ENCODE measurements at places on chromosomes 7 and 10. TPM values are rescaled to one million over a fixed set of nuclear protein-coding genes. Genes with fewer than 3 reads are reported as not detected.
A peak's percentile ranks its signal among the peaks of the same experiment; 100 is the strongest.

The LRIT1 gene
- total RNA-seq, result not detected

- no peak for DNase-seq
- H3K4me1 ChIP-seq, result peaks cover 97% of the 10 kb centered on the region
- H3K4me3 ChIP-seq, result peak overlapping the region; percentile 16
Measured at GRCh38 chr7:1454542-1454941, 4.7 kb downstream of the MICALL2 start.

DNA sequence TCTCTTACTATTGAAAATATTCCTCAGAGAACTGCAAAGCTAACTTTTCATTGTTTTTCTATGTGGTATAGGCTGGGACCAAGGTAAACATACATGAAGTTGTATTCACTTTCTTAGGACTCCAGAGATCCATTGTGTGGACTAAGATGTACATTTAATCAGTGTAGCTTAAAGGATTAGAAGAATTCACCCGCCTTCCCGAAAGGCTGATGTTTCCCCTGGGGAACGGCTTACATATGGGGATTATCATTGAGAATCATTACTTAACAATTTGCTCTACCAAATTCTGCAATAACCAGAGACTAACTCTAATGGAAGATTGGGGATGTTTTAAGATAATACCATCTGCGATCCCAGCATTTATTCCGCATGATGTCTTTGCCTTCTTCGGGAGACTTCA lies 257.1 kb upstream of the KIAA1217 start:
- H3K4me3 ChIP-seq, result no peak overlapping the region
- H3K27me3 ChIP-seq, result no peaks in the 10 kb centered on the region
- no peak overlapping the region for H3K27ac ChIP-seq
- no peaks in the 10 kb centered on the region for H3K36me3 ChIP-seq
- DNase-seq, result no peak

DNA sequence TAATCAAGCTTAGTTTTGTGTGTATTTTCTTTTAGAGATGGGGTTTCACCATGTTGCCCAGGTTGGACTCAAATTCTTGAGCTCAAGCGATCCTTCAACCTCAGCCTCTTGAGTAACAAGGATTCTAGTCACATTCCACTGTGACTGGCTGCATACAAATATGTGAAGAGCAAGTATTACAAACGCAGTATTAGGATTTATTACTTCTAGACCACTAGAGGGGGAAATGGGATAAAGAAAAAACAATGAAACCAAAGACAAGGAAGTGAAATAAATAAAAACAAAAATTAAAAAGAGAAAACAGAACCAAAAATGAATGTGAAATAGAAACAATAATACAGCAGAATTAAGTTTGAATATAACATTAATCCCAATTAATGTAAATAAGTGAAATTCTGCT lies 308.7 kb downstream of the ANKRD30A start:
- H3K27me3 ChIP-seq, result no peaks in the 10 kb centered on the region
- H3K27ac ChIP-seq, result no peak overlapping the region
- H3K36me3 ChIP-seq, result no peaks in the 10 kb centered on the region

DNA sequence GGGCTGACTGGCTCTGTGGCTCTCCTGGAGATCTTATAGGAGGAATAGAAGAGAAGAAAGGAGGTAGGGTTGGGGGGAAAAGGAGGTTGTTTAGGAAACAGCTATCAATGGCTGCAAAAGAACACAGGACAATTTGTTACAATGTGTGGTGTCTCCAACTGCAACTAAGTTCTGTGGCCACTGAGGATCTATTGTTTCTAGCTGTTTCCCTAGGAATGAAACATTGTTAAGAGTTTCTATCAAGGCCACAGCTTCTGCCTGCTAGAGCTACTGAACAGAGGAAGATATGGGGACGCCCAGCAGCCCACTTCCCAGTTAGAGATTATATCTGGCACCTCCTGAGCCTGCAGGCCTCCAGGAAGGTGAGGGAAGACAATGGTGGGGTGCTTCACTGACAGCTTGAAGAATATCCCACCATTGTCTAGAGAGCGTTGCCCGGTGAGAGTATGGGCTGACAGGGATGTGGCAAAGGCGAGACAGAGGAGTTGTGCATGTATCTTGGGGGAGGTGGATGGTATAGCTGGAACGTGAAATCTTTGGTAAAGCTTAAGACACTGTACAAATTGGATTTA lies 4.0 kb downstream of the SCD start:
- no peak overlapping the region for H3K4me3 ChIP-seq
- H3K4me1 ChIP-seq, result peaks cover 18% of the 10 kb centered on the region
- no peak for DNase-seq
- H3K27me3 ChIP-seq, result no peaks in the 10 kb centered on the region

- H3K36me3 ChIP-seq, result no peaks in the 10 kb centered on the region
- no peak overlapping the region for H3K27ac ChIP-seq
- no peak overlapping the region for H3K4me3 ChIP-seq
Measured at GRCh38 chr10:62895063-62895462, 78.9 kb upstream of the EGR2 start.

Data from spleen (tissue), 13 donors.